Adrenal gland (tissue), 19 donors: ENCODE measurements at places on chromosomes 4 and X. TPM values are rescaled to one million over a fixed set of nuclear protein-coding genes. Genes with fewer than 3 reads are reported as not detected.
A peak's percentile ranks its signal among the peaks of the same experiment; 100 is the strongest.

- H3K27ac ChIP-seq = no peak overlapping the region
- no peak overlapping the region for H3K4me3 ChIP-seq
- H3K4me1 ChIP-seq = no peaks in the 10 kb centered on the region
- no peaks in the 10 kb centered on the region for H3K36me3 ChIP-seq
- DNase-seq = no peak
These were observed 226.6 kb upstream of the PITX2 start for GRCh38 chr4:110849461-110849860.

- DNase-seq = peak; percentile 28
- no peaks in the 10 kb centered on the region for H3K36me3 ChIP-seq
- no peak overlapping the region for H3K4me3 ChIP-seq
- H3K4me1 ChIP-seq = no peaks in the 10 kb centered on the region
These were observed 219.7 kb downstream of the DCLK2 start for GRCh38 chr4:150297861-150298474.

GRCh38 chr4:69823481-69824186 is 36.3 kb downstream of the SULT1E1 start:
- H3K27ac ChIP-seq = no peak overlapping the region
- no peaks in the 10 kb centered on the region for H3K27me3 ChIP-seq
- no peak for DNase-seq
- no peaks in the 10 kb centered on the region for H3K4me1 ChIP-seq
- H3K4me3 ChIP-seq = no peak overlapping the region
- no peaks in the 10 kb centered on the region for H3K36me3 ChIP-seq

TMEM35A gene
- 2.1 TPM for total RNA-seq

FATE1 gene
- total RNA-seq = not detected

CFAP99 gene
- total RNA-seq = 0.18 TPM

DNA sequence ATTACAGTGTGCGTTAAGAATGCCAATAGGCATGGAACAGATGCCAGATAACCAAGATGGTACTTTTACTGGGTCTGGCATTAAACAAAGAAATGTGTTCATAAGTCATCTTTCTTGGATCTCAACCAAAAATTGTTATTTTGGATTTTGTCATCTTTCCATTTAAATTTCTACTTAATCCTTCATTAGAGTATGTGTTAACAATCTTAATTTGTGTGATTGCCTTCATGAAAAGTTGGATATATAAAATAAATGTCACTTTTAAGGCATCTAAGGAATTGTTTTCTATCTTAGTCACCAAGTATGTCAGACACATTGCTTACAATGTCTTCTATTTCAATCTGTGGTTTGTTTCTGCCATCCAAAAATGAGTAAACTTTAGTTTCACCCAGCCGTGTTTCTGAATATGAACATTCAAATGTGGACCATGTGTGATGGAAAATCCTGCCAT is 87.5 kb downstream of the PALLD start:
- H3K27me3 ChIP-seq = no peaks in the 10 kb centered on the region
- DNase-seq = no peak
- no peak overlapping the region for H3K4me3 ChIP-seq
- no peaks in the 10 kb centered on the region for H3K4me1 ChIP-seq

GRCh38 chr4:165793236-165793635 is 79.8 kb upstream of the TLL1 start:
- H3K27me3 ChIP-seq = no peaks in the 10 kb centered on the region
- no peak for DNase-seq
- H3K4me3 ChIP-seq = no peak overlapping the region
- H3K4me1 ChIP-seq = no peaks in the 10 kb centered on the region

GRCh38 chr4:120052856-120053255 is 13.8 kb downstream of the MAD2L1 start:
- DNase-seq = no peak
- no peak overlapping the region for H3K4me3 ChIP-seq
- no peak overlapping the region for H3K27ac ChIP-seq

GRCh38 chr4:7384929-7385890 is 49.5 kb downstream of the PSAPL1 start:
- no peaks in the 10 kb centered on the region for H3K27me3 ChIP-seq
- H3K36me3 ChIP-seq = no peaks in the 10 kb centered on the region
- H3K4me1 ChIP-seq = no peaks in the 10 kb centered on the region
- no peak for DNase-seq
- no peak overlapping the region for H3K27ac ChIP-seq

GRCh38 chr4:152613351-152613750 is 66.4 kb downstream of the TMEM154 start:
- no peak overlapping the region for H3K27ac ChIP-seq
- no peaks in the 10 kb centered on the region for H3K36me3 ChIP-seq
- no peak for DNase-seq
- no peaks in the 10 kb centered on the region for H3K4me1 ChIP-seq
- no peaks in the 10 kb centered on the region for H3K27me3 ChIP-seq

DNA sequence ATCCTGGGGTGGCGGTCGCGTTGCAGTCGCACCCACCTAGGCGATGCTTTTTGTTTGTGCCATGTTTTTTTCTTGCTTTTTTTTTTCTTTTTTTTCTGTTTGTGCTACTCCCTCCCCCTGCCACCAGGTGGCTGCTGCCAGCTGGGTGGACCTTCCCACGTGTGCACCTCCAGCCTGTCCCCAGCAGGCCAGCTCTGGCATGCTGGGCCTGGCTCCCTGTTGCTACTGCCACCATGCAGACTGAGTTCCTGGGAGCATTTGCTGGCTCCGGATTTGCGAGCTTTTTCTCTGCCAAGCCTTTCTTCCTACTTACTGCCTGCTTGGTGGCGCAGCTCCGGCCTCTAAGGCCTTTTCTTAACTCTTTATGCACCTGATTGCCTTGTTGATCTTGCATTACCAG is 161.2 kb upstream of the WDFY3 start:
- H3K4me3 ChIP-seq = no peak overlapping the region
- H3K27ac ChIP-seq = no peak overlapping the region
- H3K36me3 ChIP-seq = no peaks in the 10 kb centered on the region
- no peaks in the 10 kb centered on the region for H3K4me1 ChIP-seq
- H3K27me3 ChIP-seq = no peaks in the 10 kb centered on the region

DNA sequence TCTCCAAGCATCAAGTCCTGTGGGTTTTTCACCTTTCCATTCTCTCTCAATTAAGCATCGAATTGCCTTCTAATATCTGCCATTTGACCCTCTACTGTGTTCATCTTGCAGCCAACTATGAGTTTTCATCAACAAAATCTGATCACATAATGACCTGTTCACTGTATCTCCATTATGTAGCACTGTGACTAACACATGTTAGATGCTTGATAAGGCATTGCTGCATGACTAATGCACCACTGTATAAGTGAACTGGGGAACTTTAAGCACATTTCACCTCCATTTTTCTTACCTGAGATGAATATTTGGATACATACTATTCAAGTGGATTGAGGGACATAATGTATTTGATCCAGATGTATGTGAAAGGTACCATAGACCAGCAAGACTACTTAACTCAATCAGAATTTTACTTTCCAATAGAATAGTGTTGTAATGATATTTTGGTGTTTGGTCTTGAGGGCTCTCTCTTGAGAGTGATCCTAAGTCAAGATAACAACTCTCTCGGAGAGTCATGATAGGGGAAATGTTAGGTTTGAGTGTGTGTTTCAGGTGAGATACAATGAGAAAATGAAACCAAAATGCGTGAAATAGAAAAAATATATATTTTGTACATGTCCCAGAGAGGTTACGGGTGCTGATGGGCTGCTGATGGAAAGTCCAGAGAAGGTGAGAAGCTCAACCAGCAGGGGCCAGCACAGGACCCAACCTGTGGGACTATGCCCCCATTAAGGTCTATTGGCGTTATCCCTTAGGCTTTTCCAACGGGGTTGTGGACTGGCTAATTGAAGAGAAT is 60.2 kb upstream of the HS3ST1 start:
- DNase-seq = no peak
- no peak overlapping the region for H3K4me3 ChIP-seq
- H3K27me3 ChIP-seq = no peaks in the 10 kb centered on the region
- H3K36me3 ChIP-seq = no peaks in the 10 kb centered on the region

GRCh38 chr4:7116705-7117104 is 48.8 kb upstream of the GRPEL1 start:
- no peak for DNase-seq
- H3K4me3 ChIP-seq = no peak overlapping the region
- H3K4me1 ChIP-seq = no peaks in the 10 kb centered on the region
- H3K36me3 ChIP-seq = no peaks in the 10 kb centered on the region

USP17L28 gene
- not detected for total RNA-seq

RNF175 gene
- total RNA-seq = 0.18 TPM

DNA sequence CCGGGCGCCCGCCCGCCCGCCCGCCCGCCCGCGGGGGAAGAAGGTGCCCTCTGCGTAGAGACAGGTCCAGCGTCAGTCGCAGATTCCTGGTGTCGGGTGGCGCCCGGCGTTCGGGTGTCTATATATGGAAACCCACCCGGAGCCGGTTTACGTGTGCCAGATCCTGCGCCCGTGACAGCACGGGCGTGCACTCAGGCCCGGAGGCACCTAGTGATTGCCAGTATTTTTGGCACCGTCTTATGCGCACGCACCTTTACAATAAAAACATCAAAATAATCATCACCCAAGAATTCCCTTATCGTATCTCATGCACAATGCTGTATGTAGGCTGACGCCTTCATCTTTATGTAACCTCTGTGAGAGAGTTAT is 519 bp downstream of the SLC25A4 start:
- peak; percentile 55 for DNase-seq
- no peak overlapping the region for H3K4me3 ChIP-seq

C4orf50 gene
- total RNA-seq = not detected
